Right renal pelvis (tissue), 4 donors: ENCODE measurements at places on chromosomes 4 and X.

GRCh38 chrX:47384502-47384901 is 14.1 kb downstream of the ZNF157 start:
- DNase-seq: peak; percentile 49

DNA sequence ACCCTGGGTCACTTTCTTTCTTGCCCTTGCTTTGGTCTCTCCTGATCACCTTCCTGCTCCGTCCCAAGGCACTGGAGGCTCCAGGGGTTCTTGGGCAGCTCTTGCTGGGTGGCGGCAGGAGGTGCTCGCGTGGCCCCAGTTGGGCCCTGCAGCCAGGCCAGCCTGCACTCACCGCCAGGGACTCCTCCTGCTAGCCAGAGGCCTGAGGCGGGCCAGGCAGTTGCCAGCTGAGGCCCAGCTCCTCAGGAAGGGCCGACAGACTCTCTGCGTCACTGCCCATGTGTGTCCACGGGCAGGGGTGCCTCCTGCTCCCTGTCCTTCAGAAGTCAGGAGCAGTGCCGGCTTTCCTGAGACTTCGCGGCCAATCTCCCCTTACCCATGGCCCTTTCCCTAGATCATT is 9.3 kb downstream of the SUV39H1 start:
- no peak for DNase-seq

DNA sequence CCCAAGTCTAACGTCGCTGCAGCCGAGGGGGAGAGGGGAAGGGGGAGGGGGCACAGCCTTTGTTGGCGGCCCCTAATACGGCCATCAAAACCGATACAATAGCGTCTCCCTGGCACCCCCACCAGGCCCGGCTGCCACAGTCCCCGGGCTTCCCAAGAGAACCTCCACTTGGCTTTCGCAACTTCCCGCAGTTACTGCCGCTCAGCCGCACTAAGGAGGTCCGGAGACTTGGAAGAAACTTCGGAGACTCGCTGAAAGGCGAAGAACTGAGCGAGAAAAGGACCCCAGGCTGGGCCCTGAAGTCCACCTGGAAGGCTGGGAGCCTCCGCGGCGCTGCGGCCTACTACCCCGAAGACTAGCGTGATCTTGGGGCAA is 2.8 kb downstream of the NKX6-1 start:
- DNase-seq: no peak

DNA sequence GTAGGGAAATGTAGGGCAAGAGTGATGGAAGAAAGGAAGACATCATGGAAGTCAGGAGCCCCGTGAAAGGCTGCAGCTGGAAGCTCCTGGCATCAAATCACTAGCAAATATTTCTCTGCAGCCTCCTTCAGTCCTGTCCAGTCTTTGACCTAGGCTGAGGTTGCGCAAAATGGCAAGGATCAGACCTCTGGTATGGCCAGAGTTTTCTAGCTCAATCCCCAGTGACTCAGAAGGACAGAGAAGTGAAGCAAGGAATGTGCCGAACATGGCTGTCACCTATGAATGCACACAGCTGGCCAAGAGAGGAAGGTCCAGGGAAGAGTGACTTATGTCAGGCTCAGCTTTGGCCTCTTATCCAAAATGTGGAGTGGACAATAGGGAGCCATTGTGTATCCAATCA is 71.1 kb upstream of the PHOX2B start:
- DNase-seq: no peak

GRCh38 chr4:149518471-149518870 is 297.2 kb downstream of the IQCM start:
- no peak for DNase-seq

DNA sequence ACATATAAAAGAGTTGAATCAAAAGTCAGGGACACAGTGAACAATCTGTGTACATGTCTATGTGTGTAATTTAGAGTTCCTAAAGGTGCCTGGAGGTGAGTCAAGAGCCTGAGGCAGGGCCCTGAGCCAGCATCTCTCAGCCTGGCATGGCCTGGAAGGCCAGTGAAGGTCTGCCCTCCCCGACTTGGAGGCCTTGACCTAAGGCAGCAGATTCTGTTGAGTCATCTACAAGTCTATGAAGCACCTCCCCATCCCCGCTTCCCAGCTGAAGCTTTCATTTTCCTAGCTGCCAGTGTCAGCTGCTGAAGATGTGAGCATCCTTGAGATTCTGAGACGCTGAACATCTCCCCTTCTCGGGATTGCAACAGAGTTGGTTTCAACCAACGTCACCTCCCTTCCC is 583.9 kb downstream of the BCOR start:
- no peak for DNase-seq

DNA sequence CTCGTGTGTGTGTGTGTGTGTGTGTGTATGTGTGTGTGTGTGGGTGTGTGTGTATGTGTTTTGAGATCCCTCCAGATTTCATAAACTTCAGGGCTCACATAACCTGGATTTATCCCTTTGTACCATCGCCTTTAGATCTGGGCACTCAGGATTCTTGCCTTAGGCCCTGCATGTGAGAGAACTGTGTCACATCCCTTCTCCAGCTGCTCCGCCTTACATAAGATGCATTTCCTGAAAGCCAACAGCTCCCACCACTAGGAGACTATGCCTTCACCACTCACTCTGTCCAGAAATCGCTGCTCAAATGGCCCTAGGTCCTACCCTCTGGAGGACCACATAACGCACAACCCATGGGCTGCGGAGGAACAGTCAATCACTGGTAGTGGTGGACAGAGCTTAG is 348.8 kb downstream of the CCSER1 start:
- DNase-seq: no peak

DNA sequence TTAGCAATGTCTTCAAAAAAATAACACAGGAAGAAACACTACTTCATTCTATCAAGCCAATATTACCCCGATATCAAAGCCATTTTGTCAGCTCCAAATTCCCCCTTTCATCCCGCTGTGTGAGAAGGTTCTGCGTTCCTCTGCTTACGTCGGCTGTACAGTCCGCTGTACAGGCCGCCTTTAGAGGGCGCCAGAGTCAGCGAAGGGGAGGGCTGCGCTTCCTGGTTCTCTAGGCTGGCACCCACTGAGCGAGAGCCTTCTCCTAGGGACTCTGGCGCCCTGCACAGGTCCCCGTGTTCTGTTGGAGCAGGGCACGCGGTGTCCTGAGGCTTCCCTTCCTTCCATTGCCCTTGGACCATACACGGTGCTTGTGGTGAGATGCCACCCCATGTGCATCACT is 25.3 kb upstream of the CT45A1 start:
- no peak for DNase-seq

GRCh38 chrX:126552313-126553022 is at the start of gene DCAF12L1:
DCAF12L1 (minus strand) TSS chrX:126552814; CDS start chrX:126552608, 206 bp downstream.
- no peak for DNase-seq

DNA sequence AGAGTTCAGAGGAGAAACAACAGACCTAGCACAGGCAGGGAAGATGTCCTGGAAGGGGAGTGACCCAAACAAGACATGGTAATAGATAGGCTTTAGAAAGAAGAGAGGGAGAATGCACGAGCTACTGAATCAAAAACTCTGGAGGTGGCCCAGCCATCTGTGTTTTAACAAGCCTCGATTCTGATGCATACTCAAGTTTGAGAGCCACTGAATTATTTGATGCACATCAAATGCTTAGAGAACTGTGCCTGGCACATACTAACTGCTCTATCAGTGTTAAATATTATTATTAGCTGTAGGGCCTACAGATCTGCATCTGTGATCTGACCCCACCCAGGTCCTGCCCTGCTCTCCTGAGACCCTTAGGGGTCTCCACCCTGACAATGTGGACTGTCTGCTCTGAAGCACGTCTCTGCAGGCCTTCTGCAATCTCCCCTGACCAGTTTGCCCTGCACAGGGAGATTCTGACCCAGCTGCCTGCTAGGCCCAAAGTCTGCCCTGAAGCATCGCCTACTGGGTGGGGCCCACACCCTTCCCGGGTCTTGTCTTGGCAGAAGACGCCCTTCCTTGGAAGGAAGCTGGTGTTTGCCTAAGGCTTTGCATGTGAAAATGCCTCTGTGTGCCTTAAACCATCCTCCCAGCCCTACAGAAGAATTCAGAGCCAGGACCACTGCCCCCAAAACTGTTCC is 201.5 kb upstream of the KLF3 start:
- no peak for DNase-seq

DNA sequence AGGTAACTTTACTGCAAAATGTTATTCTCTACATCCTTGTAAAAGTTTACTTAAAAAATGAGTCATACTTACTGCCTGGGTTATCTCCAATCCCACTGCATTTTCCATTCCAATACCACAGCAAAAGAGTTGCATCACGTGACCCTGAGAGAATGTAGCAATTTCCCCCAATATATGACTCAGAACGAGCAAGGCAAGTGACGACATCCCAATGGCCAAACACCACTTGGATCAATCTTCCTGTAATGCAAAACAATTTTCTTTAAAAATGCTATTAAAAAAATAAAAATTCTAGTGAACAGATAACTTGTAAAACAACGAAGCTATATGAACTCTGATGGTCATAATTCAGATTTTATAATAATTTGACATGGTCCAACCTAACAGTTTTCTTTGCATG is 224.3 kb downstream of the DCLK2 start:
- DNase-seq: no peak

GRCh38 chr4:37836838-37837440 is 10.5 kb downstream of the PGM2 start:
- DNase-seq: no peak

GRCh38 chr4:174282836-174283506 is 496 bp downstream of the FBXO8 start:
- DNase-seq: peak; percentile 76

GRCh38 chr4:120761070-120761469 is 161.5 kb downstream of the PRDM5 start:
- DNase-seq: no peak

GRCh38 chr4:78845472-78845871 is 69.3 kb downstream of the BMP2K start:
- no peak for DNase-seq

DNA sequence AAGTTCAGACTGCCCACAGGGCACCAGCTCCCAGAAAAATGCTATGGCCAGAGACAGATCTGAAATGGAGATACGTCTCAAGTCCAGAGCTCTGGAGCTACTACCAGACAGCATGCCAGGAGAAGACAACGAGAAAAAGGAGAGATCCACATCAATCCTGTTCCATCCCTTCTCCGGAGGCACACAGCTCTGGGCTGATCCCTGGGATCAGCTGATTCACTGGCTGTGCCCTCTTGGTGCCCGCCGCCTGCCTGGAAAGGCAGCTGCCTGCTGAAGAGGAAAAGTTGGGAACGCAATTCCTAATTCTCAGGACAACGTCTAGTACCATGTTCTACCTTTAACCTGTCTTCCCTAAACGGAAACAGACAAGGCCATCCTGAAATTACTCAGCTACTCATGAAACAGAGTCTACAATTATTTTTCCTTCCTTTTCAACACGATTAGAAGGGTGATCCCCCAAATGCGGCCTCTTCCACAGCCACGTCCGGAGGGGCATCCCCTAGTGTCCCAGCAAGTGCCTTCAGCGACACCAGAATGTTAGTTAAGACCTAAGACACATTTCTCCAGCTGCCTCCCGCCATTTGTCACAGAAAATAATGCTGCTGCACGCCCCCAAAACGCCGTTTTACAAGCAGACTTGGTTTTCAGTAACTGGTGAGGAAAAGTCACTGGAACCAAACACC is 2.4 kb downstream of the ZFYVE28 start:
- no peak for DNase-seq

DNA sequence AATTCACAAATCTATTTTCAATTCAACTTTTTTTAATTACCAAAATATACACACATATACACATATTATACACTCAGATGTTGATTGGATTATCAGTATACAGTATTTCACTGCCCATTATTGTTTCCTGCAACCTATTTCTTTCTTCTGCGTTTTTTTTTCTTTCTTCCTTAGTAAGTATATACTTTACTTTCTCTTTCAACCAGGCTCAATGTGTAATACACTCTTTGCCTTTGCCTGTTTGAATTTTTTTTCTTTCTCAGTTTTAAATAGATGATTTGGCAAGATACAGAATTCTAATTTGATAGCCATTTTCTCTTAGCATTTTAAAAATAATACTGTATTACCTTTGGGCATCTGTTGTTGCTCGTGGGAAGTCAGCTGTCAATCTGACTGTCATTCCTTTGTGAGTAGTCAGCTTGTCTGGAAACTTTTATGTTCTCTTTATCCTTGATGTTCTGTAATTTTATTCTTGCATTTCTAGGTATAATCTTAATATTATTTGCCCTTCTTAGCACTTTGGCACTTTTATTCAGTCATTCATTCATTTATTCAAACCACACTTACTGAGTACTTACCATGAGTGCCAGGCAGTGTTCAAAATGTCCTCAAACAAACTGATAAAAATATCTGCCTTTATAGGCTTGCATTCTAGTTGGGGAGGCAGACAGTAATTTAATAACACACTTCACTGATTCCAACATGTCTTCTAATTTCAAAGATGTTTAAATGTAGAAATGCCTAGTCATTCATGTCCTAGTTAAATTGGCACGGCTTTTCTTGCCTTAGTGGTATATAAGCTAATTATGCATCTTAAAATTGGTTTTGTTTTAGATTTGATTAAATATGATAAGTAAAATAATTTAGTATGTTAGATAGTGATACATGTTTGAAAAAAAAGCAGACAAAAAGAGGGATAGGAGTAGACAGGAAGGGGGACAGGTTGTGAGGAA is 3.7 kb downstream of the USP38 start:
- no peak for DNase-seq

GRCh38 chr4:91127192-91127591 is 1000.0 kb downstream of the CCSER1 start:
- DNase-seq: no peak

GRCh38 chrX:144253356-144253755 is 369.5 kb downstream of the UBE2NL start:
- DNase-seq: no peak

- DNase-seq: no peak
Observed at GRCh38 chrX:44733931-44734330, 109.9 kb upstream of the DUSP21 start.

- no peak for DNase-seq
Observed at GRCh38 chr4:165383591-165384073, 4.8 kb downstream of the CPE start.

DNA sequence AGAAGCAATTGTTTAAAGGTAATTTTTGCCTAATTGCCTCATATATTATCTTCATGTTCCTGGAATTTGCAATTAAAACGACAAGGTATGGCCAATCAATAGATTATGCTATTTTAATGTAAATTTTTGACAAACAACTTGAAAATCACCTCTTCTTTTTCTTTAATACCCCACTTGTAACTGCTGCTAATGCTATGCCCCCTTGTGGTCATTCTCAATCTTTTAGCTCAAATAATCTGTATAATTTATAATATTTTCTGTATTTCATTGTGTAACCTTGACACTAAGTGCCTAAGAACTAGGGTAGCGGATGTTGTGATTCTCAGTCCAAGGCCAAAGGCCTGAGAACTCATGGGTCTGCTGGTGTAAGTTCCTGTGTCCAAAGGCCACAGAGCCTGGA is 831.7 kb upstream of the POU3F4 start:
- DNase-seq: no peak

DNA sequence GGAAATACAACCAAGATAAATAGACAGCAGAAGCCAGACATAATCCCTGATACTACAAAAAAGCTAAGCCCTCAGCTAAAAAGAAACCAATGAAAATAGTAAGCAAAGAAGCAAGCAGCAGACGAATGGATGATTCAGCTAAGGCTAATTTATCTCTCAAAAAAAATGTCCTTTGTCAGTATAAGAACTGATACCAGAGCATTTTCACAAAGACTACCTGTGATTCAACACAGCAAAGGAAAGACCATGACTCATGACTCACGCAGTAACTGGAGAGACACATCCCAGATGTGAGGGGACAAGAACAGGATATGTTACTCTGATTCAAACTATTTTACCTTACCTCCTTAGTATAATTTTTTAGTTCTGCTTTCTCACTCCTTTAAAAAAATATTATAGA is 22.7 kb upstream of the TMPRSS11F start:
- no peak for DNase-seq

- no peak for DNase-seq
Observed at GRCh38 chr4:174423257-174423944, 98.9 kb downstream of the HPGD start.

GRCh38 chrX:133723930-133724329 is 261.5 kb downstream of the GPC3 start:
- DNase-seq: no peak
